ENCODE measurements at places on chromosomes 6 and 20.

DNA sequence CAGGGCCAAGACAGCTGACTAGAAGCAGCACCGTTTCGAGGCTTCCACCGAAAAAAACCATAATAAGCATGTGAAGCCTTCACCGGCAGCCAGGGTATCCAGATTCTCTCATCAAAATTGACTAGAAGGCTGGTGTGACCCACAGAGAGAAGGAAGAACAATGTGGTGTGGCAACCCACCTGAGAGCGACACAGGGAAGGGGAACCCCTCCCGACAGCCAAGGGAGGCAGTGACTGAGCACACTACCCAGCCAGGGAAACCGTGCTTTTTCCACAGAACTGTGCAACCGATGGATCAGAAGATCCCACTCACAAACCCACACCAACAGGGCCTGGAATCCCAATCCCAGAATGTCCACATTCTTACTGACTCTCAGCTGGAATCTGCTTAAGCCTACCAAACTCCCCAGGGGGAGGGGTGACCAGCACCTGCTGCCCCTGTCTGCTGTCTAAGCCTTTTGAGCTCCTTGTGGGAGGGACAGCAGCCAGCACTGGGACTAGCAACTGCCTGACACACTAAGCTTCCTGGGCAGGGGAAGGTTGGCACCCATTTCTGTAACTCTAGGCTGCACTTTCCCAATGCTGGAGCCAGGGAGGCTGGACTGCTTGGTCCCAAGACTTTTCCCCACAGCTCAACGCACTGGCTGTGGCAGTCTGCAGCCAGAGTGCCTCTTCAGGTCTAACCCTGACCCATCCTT lies 231.9 kb upstream of the FAM83B start:
- DNase-seq: no peak

GRCh38 chr20:50487397-50487796 lies 22.8 kb upstream of the PTPN1 start:
- DNase-seq: no peak

DNA sequence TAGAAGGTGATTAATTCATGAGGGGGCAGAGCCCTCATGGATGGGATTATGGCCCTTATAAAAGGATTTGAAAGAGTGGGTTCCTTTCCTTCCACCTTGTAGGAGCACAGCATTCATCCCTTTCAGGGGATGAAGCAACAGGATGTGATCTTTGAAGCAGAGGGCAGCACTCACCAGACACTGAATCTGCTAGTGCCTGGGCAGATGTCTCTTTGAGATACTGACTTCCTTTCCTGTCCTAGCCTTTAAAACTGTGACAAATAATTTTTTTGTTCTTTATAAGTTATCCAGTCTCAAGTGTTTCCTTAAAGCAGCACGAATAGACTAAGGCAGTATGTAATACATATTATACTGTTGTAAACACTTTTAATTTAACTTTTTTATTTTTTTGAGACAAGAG lies 538.6 kb upstream of the RNF217 start:
- no peak for DNase-seq

DNA sequence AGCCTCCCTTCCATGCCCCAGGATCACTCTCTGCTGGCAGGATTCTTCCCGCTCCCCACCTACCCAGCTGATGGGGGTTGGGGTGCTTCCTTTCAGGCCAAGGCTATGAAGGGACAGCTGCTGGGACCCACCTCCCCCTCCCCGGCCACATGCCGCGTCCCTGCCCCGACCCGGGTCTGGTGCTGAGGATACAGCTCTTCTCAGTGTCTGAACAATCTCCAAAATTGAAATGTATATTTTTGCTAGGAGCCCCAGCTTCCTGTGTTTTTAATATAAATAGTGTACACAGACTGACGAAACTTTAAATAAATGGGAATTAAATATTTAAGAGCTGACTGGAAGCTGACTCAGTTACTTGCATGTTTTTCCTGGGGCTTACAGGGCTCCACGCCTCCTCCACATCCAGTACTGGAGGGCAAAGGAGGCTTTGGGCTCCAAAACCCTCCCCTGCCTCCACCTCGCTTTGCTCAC lies 24.3 kb upstream of the FANCE start:
- DNase-seq: no peak

DNA sequence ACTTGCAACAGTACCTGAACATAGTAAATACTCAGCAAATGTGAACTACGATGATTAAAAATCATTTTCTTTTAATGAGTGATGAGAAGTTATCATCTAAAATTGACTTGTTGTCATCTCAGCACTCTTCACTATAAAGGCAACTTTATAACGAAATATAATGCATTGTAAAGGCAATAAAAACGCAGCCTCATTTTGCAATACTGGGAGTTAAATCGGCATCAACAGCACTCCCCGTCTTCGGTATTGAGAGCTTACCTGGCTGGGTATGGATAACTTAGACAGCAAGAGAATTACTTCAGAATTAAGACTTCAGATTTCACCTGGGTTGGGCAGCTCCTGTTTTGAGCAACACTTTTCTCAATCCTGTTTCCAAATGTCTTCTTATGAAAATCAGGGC lies 20.8 kb downstream of the NKX2-2 start:
- no peak for DNase-seq

DNA sequence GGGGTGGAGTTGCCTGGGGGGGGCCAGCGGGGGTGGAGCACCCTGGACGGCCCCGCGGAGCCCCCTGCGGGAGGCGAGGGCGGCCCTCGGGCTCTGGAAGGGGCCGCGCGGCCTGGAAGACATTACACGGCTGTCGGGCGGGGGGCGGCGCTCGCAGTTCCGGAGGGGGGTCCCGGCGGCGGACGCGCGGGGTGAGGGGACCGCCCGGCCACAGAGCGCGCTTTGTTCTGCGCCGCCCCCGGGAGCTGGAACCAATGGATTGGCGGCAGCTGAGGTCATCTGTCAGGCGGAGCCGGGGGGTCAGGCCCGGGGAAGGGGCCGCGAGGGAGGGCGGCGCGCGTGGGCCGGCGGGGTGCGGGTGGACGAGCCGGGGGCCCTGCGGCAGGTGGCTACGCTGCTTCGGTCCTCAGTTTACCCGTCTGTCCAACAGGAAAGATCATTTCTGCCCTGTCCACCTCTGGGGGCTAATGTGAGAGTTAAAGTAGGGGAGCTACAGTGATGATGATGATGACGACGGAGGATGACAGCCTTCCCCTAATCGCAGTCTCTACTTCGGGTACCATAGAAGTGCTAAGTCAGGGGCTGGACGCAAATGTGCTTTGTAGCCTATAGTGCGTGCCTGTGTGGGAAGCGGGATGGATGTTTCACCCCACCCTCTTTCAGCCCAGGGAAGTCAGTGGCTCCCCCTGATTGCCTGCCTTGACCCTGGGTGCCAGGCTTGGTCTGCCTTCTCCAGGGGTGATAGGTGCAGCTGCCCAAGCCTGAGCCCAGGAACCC lies 10.4 kb downstream of the SRXN1 start:
- no peak for DNase-seq

All from lower lobe of right lung (tissue), 2 donors.